Stimulated activated CD8-positive, alpha-beta memory T cell treated with anti-CD3 and anti-CD28 coated beads, Interleukin-4, amount 100 ng/mL, for 1 hour (primary cell): ENCODE measurements at places on chromosomes 3 and 15.

- DNase-seq, result no peak
These were observed 47.2 kb upstream of the KLF13 start for GRCh38 chr15:31279221-31280045.

DNA sequence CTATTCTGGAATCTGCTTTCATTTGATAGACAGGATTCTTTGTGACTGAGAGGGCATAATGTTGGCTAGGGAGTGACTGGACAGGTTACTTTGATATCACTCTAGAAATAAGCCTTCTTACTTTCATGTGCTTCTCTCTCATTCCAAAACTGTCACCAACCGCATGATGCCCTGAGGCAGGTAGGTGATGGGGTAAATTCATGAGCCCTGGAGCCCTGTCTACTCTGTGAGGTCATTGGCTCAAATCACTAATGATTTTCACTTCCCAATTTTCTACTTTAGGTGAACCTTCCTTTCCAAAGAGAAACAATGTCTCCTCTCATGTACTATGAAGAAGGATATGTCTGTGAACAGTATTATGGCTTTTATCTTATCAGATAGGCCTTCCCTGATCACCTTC, 596.7 kb downstream of the TUSC7 start:
- no peak for DNase-seq

DNA sequence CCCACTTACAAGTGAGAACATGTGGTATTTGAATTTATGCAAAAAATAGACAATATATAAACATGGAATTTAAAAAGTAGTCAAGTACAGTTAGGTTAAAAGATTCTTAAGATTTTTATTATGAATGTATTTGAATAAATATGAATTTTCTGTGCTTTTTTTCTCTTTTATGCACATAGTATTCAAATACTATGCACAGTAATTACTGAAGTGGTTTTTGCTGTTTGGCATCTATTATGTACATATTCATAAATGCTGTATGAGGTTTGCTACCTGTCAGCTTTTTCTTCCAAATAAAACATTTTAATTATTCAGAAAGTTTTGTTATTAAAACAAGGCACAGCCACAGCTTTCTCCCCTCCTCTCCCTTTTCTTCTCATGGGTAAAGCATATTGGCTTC, 1272.7 kb downstream of the NSUN3 start:
- no peak for DNase-seq

DNA sequence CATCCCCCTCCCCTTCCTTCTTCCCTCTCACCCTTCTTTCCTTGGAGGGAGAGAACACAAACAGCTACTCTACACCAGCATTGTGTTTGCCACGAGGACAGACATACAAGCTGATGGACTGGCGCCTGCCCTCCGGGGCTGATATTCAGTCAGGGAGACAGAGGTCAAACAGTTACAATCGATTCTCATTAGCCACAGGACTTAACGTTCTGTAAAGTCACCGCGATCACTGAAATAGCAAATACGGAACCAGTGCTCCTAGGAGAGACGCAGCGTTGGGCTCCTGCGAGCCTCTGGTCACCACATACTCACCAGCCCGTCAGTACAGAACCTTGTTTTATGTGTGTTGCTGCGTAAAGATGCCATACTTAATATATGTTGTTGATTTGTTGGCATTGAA, 108.8 kb downstream of the LRRK1 start:
- no peak for DNase-seq

DNA sequence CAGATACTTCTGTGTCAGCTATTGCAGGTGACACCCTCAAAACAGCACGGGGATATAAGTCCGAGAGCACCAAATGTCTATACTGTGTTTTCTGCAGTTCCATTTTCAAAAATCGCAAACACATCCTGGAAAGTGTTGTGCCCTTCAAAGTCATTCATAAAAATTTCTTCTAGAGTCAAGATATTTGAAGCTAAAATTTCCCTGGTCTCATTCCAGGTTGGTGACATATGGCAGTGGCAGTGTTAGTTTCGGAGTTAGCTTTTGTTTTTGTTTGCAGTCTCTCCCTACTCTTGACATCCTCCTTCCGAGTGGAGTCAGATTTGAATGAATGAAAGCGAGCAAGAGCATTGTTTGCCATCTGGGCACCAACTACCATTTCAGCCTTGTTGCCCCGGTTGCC, 3.2 kb upstream of the FSIP1 start:
- no peak for DNase-seq

GRCh38 chr15:82710208-82710555, 507 bp upstream of the AP3B2 start:
- DNase-seq, result no peak

GRCh38 chr15:80055933-80056332, 3.5 kb upstream of the ZFAND6 start:
- DNase-seq, result no peak

- no peak for DNase-seq
These were observed 124.9 kb downstream of the LPP start for GRCh38 chr3:188278717-188279324.

DNA sequence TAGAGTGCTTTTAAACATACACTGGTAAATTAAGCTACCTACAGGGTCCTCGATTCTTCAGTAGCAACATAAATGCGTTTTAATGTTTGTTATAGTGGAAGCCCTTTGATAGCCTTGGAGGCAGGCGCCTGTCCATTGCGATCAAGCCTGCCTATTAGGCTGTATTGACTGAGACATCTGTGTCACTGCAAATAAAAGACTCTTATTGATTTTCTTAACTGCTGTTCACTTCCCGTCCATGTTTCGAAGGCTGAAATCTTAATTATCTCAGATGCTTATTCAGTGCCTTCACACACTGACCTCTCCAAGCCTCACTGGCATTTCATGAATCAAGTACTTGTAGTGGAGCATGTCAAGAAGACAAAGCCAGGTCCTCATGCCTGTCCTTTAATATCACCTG, 51.1 kb downstream of the MAP2K5 start:
- DNase-seq, result no peak

DNA sequence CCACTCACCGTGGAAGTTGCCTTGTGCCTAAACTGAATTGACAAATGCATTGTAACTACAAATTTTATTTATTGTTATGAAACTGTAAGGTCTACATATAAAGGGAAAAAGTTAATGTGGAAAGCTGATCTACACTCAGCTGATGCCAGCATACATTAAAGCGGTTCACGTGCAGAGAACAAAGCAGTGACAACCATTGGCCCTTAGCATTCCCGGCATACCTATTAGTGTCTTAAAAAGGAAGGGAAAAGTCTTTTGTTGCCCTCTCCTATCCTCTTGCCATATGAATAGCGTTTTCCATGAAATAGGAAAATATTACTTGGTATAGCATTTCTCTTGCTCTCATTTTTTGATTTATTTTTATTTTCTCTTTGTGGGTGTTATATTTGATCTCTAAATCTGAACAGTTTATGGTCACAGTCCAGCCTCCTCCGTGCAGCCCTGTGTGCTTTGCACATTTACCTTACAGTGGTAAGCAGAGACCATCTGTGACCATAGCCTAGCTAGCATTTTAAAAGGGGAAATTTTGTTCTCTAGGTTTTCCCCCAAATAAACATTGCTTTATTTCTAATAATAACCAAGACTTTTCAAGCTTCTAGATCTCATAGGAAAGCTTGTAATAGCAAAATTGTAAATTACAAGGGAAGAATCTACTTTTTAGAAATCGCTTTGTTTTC, 89.7 kb upstream of the CGNL1 start:
- no peak for DNase-seq

DNA sequence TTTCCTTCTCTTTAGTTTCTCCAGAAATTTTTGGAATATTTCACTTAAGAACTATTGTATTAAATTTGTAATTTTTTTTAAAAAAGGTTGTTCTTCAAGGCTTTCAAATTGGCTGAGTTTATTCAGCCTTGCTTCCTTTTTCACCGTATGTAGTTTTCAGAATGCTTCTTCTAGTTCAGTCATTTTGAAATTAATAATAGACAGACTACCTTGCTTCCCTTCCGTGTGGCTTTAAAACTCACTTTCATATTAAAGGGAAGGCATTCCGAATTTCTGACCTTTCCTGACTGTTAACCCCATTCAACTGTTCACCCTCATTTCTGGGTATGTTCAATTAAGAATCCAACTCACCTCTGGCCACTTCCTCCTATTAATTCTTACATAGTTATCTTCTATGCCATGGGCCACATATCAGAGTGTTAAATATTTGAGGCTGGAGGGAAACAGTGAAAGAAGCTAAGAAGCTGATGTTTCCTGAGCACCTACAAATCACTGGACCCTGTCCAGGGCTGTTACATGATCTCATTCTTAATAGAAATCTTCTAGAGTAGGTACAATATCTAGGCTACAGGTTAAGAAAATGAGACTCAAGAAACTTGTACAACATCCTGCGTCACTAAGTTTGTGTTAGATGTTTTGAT, 237.5 kb downstream of the P3H2 start:
- no peak for DNase-seq

GRCh38 chr3:101729586-101729985, 5.2 kb downstream of the CEP97 start:
- DNase-seq, result no peak

GRCh38 chr3:138289701-138290100, 40.0 kb downstream of the NME9 start:
- DNase-seq, result no peak

GRCh38 chr15:50487287-50487686, 59.2 kb downstream of the USP50 start:
- no peak for DNase-seq

- DNase-seq, result no peak
These were observed 189.8 kb upstream of the RGMA start for GRCh38 chr15:93278783-93279182.

GRCh38 chr15:80992441-80992840, 2.8 kb upstream of the MESD start:
- DNase-seq, result no peak

DNA sequence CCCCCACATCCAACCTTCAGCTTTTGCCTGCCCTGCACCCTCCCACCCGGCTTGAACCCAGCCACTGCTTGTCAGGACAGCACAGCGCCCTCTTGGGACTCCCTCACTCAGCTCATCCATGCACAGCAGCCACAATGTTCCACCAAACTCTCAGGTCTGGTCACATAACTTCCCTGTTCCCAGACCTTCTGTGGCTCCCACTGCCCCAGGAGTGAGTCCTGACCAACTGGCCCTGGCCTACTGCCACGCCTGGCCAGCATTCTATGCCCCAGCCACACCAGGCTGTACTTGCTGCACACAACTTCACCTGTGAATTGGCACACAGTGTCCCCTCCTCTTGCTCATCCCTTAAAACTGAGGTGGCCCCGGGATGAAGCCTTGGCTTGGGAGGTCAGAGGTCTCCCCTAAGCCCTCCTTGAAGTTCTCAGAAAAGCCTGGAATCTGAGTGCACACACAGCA, 21.0 kb downstream of the PLXNB1 start:
- DNase-seq, result no peak

GRCh38 chr15:71512682-71513006, 297.7 kb upstream of the NR2E3 start:
- DNase-seq, result no peak

DNA sequence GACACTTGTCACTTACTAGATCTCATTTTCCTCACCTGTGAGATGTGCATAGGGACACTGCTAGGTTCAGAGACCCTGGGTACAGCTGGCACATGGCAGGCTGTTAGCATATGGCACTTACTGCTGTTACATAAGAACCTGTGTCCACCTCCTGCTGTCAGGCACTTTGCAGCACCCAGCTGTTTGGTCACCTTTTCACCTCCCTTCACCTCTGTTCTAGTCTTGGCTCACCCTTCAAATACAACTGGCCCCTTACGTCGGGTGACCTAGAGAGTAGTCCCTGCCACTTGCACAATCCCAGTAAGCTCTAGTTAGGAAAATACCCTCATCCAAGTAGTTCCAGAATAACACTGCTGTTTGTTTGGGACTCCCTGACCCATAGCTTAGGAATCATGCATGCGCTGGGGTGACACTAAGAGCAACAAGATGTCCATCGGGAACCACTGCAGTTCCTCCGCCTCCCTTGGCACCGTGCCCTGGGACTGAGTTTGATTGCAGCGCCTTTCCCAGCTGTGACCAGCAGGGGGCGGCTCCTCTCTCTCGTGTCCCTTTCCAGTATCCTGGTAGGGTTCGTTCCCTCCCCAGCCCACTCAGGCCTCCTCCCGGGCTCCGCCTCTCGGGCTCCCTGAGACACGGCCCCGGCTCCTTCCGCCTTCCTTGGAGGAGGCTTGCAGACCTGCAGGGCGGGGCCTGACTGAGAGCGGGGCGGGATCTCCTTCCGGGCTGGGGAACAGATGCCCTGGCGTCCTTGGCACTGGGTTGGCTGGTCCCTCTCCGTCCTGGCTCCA, 78.6 kb downstream of the ABHD5 start:
- peak; percentile 32 for DNase-seq

DNA sequence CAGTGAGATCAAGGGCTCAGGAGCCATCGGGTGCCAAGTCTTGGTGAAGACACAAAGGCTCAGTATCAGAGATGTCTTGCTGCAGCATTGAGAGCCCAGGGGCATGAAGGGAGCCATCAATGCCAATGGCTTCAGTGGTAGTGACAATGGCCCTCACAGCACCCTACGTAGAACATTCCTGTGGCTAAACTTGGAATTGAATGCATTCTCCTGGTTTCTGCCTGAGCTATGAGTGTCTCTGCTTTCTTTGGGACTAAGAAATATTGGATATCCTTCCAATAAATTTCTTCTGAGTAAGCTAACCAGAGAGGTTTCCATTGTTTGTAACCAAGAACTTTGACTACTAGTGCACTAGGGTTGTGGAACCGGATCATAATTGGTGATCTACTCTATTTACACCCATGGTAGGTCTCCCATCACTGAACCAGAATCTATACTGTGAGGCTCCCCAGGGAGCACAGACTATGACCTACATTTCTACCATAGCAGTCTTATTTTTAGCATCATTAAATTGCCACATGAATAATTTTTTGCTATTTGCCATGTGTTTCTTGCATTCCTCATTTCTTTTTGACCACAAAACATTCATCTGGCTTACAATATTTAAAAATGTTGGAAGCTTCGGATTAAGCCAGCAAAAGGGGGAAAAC, 31.6 kb upstream of the PDZRN3 start:
- no peak for DNase-seq

- no peak for DNase-seq
These were observed 136.3 kb downstream of the LRRK1 start for GRCh38 chr15:101055411-101055810.

- no peak for DNase-seq
These were observed 29.3 kb downstream of the EPHA6 start for GRCh38 chr3:96843505-96844203.

DNA sequence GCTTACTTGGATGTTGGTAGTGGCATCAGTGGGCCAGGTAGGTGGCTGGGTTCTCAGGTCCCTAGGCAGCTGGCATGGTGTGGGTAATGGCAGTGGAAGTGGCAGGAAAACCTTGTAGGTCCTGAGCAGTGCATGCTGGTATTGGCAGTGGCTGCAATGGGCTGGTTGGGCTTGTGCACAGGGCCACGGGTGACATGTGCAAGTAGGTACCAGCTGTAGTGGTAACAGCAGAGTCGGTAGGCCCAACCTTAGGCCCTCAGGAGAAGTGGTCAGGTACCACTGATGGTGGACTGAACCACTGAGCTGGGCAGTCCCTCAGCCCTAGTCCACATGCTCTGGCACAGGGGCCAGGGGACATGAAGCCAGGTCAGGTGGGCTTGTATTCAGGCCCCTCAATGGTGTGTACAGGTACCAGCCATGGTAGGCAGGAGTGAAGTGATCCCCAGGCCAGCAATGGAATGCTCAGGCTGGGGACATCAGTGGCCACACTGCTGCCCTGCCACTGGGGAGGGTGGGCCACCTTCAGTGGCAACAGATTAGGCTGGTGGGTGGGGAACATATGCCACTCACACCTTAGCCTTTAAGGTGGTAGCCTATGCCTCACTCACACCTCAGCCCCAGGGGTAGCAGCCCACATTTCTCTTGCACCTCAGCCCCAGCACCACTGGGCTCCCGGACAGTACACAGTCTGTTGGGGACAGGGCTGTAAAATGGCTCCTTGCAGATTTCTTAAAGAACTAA, 118.1 kb downstream of the LRRK1 start:
- DNase-seq, result no peak
